ENCODE measurements at places on chromosomes 12 and 14.

DNA sequence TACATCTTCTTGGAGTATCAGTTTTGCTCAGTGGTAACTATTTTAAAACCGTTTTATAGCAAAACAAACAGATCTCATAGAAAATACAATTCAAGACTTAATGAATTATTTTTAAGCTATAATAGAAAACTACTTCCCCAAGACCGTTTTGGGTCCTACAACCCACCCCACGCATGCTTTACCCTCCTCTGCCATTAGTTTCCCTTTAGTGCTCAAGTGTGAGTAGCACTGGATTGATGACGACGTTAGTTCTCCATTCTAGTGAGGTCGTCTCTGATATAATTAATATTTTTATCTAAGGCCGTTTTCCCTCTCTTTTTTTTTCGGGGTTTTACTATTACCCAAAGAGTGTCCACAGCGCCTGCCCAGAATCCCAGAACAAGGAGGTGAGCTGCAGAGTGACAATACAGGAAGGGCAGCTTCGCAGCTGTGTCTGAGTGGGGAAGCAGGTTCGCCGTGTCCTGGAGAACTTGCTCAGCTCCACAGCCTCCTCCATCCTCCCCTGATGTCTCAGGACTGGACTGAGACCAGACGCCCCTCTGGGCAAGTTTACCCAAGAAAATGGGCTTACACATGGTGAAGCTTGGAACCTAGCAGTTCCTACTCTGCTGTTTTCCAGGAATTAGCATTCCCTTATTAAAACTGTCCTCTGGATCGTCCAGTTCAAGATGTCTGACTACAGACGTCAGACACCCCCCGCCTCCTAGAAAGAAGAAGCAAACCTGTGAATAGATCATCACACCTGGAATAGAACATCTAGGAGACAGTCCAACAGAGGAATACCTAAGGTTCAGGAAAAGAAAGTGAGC is 31.9 kb upstream of the MON2 start:
- no peak for DNase-seq

- no peak for DNase-seq
Measured at GRCh38 chr14:68758301-68758700, 34.6 kb downstream of the ZFP36L1 start.

GRCh38 chr14:73168274-73168673 is 32.0 kb downstream of the PSEN1 start:
- DNase-seq = no peak

DNA sequence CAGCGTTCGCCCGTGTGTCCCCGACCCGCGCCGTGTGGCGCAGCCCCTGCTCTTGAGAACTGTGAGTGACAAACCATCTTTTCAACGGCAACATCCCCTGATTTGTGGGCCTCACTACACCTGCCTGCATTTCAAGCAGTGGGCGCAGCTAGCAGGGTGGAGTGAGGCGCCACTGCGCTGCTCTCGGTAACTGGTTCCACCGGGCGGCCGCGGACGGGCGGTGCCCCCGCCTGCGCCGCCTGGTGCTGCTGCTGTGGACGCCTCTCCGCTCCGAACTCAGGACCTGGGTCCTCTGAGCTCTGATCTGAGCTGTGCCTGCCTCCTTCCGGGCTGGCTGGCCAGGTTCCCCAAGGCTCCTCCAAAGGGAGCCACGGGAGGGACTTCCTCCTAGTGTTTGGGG is 5.9 kb upstream of the DEGS2 start:
- no peak for DNase-seq

- no peak for DNase-seq
Measured at GRCh38 chr12:41362510-41362909, 174.4 kb downstream of the PDZRN4 start.

DNA sequence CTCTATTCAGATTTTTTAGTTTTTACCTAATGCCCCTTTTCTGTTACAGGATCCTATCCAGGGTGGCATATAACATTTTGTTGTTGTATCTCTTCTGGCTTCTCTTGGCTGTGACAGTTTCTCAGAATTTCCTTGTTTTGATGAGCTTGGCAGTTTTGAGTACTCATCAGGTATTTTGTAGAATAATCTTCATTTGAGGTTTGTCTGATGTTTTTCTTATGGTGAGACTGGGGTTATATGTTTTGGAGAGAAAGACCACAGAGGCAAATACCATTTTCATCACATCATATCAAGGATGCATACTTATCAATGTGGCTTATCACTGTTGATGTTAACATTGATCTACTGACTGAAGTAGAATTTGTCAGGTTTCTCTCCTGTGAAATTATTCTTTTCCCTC is 14.0 kb upstream of the LYZ start:
- no peak for DNase-seq

DNA sequence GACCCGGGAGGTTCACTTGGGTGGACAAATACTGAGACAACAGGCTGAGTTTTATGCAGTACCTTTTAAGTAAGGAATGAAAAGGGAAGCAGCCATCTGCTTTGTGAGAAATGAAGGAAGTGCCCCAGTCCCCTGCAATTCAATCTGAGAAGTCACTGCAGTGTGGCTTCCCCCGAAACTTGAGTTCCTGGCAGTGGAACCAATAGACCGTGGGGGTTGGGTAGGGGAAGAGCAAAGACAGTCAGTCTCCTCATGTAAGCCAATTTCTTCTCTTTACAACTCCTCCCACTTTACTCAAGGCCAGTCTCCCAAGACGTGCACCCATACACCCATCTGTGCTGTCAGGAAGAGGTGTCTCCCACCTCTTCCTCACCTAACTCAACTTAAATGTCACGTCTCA is 206.5 kb downstream of the BCAT1 start:
- no peak for DNase-seq

DNA sequence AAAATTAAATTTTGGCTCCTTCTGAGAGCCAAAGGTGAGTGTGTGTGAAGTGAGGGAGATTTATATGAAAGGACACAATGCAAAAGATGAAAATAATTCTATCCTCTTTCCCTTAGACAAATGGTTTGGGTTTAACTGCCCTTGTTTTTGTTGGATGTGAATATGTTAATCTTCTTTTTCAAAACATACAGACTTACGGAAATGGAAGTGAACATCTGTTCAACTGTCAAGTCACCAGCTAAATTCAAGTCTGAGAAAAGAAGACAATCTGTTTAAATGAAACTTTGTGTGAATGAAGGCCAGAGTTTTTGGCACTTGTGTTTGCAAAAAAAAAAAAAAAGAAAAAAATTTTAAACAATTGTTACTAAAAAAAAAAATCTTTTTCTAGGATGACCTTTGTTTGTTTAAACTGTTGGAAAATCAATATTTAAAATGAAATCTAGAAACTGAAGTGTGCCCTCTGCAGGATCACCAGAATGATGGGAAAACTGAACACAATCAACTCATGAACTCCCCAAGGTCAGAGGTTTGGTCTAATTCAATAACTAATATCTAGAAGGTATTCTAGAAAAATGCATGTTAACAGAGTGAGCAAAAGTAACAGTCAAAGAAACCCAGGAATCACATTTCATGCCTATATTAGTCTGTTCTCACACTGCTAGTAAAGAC is 448.8 kb downstream of the FLRT2 start:
- no peak for DNase-seq

DNA sequence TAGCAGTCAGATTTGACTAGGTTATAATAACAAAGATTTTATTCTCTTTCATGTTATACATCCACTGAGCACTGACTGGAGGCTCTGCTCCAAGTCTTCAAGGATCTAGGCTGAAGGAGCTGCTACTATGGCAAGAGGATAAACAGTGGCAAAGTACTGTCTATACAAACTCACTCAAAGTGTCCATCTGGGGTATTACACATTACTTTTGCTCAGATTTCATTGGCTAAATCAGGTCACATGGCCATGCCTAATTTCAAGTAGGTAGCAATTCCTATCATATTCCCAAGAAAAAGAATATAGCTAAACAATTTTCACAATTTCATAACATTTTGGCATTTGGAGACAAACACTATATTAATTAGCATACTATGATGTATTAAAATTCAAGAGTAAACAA is 40.9 kb downstream of the CDK17 start:
- DNase-seq = no peak

GRCh38 chr12:12508612-12509011 is 54.1 kb downstream of the DUSP16 start:
- peak; percentile 54 for DNase-seq

GRCh38 chr14:61107869-61108493 is 126.9 kb downstream of the SLC38A6 start:
- DNase-seq = no peak

DNA sequence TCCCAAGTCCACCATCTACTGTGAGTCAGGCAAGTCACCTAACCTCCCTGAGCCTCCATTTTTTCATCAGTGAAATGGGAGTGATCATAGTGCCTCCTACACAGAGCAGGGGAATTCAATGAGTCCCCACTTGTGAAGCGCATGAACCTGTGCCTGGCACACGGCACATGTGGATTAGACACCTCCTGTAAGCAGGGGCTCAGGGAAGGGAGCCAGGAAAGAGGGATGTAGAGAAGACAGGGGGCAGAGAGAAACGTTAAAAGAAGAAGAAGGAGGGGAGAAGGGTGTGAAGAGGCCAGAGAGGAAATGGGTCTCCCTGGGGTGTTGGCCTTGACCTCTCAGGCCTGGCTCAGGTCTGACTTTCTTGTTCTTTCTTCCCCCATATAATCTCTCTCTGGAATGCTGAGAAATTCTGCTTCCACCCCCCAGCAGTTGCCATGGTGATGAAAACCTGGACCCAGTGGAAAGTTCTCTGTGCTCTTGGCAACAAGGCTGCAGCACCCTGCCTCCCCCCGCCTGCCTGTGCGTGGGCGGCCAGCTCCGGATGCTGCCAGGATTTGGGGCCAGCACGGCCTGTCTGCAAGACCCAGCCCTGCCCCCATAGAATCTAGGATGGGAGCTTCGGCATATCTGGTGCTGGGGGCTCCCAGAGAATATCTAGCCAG is 94.5 kb downstream of the CALM1 start:
- peak; percentile 88 for DNase-seq

DNA sequence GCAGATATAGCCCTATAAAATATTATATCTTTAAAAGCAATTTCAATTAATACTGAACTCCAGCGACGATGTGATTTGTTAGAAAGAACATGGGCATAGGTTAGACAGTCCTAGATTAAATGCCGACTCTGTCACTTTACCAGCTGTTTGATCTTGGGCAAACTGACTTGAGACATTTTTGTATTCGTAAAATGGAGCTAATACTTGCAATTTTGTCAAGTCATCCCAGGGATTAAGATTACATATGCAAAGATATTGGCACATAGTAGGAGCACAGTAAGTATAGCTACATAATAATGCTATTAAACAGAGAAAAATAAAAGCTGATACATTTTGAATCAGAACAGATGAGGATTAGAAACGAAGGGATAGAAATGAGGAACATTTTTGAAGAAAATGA is 9.0 kb downstream of the INSM2 start:
- no peak for DNase-seq

GRCh38 chr14:37254411-37254947 is 56.7 kb downstream of the MIPOL1 start:
- peak; percentile 5 for DNase-seq

DNA sequence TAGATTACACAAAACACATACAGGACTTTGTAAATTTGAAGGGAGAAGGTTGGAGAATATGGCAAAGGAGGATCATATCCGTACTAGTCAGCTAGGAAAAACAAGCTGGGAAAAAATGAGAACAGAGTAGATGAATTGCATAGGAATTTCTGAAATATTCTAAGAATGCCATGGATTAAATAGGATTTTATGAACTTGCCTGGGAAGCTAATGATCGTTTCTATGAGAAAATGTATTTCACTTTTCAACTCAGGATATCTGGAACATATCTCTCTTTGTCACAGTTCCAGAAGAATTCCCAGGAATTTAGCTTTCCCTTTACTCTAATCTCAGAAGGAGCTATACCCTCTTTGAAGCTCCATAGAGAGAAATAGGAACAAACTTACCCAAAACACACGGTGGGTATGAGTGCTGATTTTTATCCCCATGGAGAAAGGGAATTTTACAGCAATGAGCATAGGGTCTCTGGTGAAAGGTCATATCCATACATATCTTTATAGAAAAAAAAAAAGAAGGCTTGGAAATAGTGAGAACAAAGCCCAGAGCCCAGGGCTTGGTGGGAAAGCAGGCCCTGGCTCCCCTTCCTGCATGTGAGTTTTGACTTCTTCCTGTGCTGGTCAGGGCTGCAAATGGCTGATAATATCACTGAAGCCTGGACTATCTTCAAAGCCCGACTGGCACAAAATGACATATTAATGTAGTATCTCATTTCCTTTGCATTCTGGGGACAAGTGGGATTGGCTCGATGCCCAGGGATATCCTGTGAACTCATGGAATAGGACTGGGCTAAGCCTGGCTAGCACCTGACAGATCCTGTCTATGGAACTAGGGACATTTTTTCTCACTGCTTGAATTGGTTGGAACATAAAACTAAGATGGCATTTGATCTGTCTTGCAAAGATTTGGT is 136.3 kb downstream of the AEBP2 start:
- peak; percentile 45 for DNase-seq

DNA sequence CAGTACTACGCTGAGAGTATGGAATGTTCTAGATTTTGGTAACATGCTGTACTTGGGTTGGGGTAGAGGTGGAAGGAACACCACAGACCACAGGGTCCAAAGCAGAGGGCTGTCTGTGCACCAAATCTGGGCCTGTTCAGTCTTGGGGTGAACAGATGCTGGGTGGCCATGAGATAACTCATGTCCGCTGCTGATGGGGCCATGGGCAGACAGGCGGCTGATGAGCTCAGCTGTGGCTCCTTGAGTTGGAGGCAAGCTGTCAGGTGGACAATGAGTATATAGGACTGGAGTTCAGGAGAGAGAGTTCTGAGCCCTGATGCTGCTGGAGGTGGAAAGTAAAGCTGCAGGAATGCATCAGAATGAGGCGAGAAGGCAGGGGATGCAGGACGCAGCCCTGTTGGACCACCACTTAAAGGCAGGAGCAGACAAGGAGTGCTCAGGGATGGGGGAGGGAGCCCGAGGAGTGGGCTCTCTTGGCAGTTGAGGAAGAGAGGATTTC is 6.2 kb downstream of the SMIM41 start:
- no peak for DNase-seq

DNA sequence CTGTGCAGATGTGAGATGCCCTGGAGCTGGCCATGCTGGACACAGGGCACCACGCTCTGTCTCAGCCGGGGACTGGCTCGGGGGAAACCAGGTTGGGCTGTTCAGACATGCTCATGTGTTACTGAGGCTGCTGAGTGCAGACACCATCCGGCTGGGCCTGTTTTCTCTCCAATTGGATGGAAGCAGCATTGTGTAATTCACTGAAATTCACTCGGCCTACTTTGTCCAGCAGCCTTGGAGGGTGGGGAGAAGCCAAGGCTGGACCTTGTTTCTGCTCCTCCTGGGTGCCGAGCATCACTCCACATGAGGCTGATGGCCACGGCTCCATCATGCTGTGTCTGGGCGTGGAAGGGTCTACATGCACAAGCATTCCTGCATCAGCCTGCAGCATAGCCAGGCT is 130.7 kb downstream of the SMOC1 start:
- no peak for DNase-seq

GRCh38 chr14:72786378-72787350 is 107.2 kb downstream of the DPF3 start:
- no peak for DNase-seq

DNA sequence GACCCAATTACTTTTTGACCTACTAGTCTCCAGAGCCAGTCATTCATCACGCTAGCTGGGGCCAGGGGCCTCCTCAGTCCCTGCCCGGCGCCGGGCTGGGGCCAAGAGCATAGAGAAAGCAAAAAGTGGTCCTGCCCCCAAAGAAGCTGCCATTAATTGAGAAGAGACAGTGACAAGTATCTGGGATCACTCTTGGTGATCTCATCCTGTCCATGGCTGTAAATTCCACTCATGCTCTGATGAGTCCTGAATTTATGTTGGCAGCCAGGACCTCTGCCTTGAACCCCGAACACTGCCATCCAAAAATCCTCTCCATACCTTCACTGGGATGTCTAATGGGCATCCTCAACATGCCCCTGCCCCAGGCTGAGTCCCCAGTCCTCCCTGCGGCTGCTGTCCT is 34.4 kb upstream of the DLK1 start:
- DNase-seq = no peak

- peak; percentile 77 for DNase-seq
Measured at GRCh38 chr12:40622246-40622838, 69.9 kb upstream of the CNTN1 start.
